GM04503 (cell line): ENCODE measurements at places on chromosomes 5 and 9.

GRCh38 chr5:39650008-39650762, 225.4 kb upstream of the DAB2 start:
- no peak for DNase-seq

GRCh38 chr5:757346-757930, 27.1 kb downstream of the ZDHHC11B start:
- DNase-seq: no peak

DNA sequence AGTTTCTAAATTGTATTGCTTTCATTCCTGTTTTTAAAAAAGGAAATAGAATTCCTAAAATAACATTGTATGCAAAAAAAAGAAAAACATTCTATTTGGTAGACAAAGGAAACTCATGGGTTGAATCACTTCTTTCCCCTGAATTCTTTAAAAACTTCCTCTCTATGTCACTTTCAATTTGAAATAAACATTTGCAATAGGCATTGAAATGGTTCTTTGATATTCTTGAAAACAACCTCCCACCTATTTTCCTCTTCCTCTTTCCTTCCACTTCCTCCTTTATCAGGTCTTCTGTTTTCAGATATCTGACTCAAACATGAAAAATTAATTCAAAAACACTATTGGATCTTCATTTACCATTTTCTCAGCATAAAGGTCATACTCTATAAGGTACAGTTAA, 442.0 kb upstream of the MEF2C start:
- DNase-seq: no peak

- peak; percentile 3 for DNase-seq
Measured at GRCh38 chr9:22307013-22307711, 139.5 kb upstream of the DMRTA1 start.

DNA sequence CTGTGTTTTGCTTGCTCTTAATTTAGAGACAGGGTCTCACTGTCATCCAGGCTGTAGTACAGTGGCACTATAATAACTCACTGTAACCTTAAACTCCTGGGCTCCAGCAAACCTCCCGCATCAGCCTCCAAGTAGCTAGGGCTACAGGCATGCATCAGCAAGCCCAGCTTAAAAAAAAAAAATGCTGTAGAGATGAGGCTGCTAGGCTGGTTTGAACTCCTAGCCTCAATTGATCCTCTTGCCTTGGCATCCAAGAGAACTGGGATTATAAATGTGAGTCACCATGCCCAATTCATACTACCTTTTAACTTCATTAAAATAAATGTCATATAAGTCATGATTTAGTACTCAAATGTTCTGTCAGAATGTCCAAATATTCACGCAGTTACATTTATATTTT, 2195.7 kb upstream of the C9orf72 start:
- no peak for DNase-seq

- DNase-seq: no peak
Measured at GRCh38 chr5:141677415-141677814, 4.6 kb downstream of the ARAP3 start.

DNA sequence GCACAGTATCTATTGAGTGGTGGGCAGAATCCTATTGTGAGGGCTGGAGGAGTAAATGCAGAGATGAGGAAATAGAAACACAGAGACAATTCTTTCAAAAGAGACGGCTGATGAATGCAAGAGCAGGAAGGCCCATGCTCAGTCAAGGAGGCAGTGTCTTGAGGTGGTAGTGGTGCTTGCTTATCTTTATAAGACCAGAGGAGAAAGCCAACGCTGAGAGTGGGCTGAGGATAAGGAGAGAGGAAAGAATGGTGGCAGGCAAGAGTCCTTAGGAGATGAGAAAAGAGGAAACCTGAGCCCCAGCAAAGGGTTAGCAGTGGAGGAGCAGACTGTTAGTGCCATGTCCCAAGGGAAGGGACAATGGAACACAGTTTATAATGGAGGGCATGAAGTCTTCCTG, 86.0 kb downstream of the SNCAIP start:
- DNase-seq: no peak
